Substantia nigra (tissue), 51 donors: ENCODE measurements at places on chromosomes 12 and 14.

DNA sequence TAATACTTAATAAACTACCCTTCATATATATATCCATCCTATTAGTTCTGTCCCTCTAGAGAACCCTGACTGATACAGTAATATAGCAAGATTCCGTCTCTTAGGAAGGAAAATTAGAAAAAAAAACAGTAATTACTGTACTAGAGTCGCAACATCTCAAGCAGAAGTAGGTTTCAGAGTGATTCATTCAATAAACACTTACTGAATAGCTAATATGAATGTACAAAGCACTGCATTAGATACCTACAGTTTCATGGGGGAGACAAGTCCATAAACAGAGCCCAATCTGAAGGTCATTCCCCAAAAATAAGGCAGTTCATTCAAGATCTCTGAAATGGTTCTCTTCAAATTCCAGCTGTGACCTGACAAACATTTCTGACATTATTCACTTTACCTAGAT, 9.9 kb downstream of the CERS5 start:
- DNase-seq = no peak

GRCh38 chr12:106358396-106359241, 1.1 kb downstream of the POLR3B start:
- DNase-seq = no peak

- DNase-seq = no peak
Observed at GRCh38 chr14:101590062-101590461, 28.8 kb downstream of the DIO3 start.

DNA sequence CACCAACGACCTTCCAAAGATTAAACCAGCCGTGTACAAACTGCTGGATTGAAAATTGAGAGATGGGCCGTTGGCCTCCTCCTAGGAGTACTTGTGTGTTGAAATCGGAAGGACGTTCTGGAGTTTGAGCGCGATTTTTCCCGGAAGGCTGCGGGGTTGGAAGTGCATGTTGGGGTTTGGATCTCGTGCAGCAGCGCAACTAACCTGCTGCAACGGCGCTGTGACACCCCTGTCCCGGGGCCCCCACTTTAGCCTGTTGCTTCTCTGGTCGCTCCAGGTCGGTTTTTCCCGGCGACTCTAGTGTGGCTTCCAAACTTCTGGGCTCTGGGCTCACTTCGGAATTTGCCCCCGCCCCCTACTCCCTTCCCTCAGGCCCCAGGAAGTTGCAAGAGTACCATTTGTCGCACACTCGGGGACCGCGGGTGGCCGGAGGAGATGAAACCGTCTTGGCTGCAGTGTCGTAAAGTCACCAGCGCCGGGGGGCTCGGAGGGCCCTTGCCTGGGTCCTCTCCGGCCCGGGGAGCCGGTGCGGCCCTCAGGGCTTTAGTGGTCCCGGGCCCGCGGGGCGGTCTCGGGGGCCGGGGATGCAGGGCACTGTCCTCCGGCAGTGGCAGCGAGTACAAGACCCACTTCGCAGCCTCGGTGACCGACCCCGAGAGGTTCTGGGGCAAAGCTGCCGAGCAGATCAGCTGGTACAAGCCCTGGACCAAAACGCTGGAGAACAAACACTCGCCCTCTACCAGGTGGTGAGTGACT, at the start of gene ACSS3:
Gene ACSS3 (plus strand): TSS at position 394 of the 756 bp plus-strand sequence. CDS start 42 bp downstream, at position 436.
- peak; percentile 18 for DNase-seq

DNA sequence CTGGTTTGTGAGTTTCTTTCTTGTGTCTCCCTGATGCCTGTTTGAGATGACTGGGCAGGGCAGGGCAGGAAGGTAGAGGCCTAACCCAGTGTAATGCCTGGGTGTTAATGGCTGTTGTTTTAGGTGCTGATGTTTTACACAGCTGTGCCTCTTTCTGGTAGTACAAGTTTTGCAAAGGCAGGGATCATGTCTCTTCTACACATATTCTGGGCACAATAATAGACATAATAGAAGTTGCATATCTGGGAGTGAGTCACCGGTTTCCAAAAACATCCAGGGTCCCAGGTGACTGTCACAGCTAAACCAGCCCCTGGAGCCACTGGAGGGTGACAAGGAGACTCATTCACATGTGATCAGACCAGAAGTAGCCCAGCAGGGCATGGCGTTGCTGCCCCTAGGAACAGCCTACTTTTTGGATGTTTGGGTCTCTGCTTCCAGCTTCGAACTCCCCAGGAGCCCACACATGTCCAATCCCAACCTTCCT, 18.1 kb downstream of the TPCN1 start:
- DNase-seq = no peak

DNA sequence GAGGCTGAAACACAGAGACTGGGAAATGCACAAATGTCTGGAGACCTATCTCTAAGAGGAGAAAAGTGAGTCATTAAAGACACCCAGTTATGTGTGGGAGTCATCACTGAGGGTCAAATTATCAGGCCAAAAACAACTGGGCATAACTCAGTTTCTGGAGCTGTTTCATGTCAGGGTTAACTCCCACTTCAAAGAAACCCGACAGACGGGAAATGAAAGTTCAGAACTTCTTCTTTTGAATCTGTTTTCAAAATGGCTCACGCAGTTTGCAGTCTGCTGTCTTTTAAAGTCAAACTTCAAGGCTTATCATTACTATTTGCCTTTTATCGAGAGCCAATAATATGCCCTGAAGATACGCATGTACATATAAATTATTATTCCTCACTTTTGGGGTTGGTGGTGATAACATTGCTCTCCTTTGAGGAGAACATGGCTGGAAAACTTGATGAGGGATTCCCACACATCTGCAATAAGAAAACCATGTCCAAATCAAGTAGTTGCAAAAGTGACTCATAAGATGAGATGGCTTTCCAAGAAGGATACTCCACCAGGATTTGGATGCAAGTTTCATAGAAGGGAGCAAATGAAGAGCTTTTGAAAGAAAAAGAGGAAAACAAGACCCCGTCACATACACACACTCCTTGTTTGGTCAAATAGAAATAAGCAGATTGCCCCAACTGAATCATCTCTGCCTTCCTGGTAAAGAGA, 341.4 kb downstream of the ADAMTS20 start:
- DNase-seq = no peak

DNA sequence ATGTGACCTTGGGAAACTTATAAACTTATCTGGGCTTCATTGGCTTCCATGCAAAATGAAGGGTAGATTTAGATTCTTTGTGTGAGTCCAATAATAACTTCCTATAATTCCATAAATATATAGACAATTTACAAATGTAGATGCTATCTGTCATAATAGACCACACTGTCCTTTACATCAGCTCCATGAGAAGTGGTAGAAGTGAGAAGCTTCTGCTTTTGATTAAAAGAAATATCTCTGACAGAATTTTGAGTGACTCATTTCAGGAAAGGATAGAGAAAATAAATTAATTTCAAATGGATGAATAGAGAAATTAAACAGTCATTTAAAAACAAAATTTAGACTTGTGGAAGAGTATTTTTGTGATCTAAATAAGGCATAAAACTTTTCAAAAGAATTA, 329.7 kb upstream of the ATP2B1 start:
- no peak for DNase-seq

DNA sequence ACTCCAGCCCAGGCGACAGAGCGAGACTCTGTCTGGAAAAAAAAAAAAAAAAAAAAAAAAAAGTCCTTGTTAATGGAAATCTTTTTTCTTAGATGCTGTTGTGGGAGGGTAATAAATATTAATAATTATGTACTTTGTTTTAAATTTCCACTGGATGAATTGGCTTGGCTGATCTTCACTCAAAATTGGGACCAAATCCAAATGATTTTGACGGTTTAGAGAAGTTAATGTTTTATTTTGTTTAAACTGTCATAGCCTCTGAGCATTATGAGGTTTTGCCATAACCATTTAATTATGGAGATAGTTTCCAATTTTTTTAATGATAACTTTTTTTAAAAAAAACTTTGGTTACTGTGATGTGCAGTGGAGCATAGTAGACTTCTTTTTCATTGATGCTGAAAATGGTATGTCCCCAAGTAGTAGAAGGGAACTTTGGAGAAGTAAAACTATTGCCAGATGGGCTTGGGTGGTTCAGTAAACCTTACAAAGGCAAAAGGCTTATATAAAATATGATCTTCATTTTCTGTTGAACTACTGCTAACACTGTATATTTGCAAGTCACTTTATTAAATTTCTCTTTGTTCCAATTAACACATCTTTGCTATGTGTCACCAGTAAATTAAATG, 3.9 kb upstream of the PMCH start:
- no peak for DNase-seq
